Stimulated activated CD8-positive, alpha-beta memory T cell treated with anti-CD3 and anti-CD28 coated beads, Interleukin-4, amount 100 ng/mL, for 24 hours (primary cell): ENCODE measurements at places on chromosomes 6 and 20.
A peak's percentile ranks its signal among the peaks of the same experiment; 100 is the strongest.

DNA sequence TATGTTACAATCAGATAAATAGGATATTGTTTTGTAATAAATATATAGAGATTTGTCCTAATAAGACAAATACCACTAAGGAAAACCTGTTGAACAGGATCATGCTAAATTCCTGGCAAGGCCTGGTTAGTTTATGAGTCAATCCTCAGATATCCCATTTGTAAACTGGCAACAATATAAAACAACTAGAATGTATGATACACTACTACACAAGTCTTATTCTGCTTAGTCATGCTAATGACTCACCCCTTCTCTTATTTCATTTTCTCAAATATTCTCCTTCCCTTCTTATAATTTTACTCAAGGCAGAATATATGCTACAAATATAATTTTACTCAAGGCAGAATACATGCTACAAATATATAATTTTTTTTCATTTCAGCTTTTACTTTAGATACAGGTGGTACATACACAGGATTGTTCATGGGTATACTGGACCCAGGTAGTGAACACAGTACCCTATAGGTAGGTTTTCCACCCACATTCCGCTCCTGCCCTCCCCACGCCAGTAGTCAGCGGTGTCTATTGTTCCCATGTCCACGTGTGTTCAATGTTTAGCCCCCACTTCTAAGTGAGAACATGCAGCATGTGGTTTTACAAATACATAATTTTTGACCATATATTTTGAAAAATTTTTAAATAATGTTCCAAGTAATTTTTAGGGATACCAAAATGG, 6.3 kb downstream of the OSER1 start:
- no peak for DNase-seq

DNA sequence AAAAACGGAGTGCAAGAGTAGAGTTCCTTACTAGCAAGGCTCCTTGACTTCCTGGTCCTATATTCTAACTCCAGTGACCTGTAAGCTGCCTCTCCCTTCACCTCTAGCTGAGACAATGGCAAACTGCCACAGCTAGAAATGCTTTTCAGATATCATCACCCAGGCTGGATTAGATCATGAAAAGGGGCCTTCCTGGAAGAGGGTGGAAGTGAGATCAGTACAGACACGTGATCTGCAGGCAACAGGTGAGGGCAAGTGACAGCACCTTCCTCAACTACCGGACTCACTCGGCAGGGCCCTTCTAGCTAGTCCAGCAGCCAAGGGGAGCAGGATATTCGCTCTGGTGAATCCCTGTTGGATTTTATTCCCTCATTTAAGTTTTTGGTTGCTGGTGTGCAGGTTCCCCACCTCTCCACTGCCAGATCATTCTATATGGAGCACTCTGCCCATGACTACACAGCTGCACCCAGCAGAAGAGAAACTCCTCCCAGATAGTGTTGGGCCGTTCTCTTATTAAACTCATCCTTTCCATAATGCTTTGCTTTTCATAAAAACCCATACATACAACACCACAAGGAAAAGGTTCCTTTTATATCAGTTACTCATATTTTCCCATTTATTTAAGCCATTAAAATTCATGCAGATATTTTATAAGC, 26.4 kb upstream of the FAM83C start:
- DNase-seq = no peak

DNA sequence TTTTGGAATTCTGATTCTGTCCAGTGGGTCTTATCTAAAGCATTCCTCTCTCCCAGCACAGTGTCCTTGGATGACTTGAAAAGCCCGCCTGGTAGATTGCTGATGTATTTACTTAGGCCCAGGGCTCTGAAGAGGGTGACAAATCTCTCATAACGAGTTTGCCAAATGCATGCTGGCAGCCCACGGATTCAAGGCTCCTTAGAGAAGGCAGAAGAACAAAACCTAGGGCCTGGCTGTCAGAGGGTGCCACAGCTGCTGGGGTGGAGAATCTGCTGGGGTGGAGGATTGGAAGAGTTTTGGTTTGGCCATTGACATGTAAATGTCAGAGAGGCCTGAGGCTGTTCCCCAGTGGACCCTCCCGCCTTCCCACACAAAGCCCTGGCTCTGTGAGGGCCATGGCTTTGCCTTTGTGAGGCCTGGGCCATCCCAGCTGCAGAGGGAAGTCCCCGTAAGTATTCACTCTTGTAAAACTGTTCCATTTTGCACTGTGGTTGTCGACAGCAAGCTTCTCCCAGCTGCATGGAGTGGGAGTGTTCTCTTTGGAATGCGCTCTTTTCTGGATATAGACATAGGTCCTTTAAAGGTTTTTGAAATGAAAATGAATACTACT, 50.3 kb downstream of the ANKRD6 start:
- no peak for DNase-seq

GRCh38 chr6:107560657-107561056, 70.7 kb downstream of the SOBP start:
- no peak for DNase-seq

DNA sequence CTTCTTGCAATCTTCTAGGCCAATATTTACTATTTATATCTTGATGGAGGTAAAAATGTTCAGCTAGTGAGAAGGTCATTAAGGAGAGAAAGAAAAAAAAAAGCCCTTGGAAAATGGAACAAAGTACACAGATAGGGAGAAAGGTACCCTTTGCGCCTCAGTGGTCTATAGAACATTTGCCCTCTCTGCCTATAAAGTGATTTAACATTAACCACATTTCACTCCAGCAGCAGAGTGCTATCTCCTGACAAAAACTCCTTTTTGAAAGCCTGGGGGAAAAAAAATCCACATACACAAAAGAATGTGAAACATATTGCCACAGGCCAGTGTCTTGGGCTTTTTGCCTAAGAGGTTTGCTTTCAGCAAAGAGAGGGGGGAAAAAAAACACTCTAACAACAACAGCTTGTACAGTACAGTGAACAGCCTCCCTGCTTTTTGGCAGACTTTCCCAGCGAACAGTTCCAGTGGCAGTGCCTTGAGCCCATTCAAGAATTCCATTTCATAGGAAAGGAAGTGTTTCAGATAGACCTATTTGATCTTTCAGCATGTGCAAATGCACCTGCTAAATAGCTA, 695 bp downstream of the ARHGAP18 start:
- no peak for DNase-seq

DNA sequence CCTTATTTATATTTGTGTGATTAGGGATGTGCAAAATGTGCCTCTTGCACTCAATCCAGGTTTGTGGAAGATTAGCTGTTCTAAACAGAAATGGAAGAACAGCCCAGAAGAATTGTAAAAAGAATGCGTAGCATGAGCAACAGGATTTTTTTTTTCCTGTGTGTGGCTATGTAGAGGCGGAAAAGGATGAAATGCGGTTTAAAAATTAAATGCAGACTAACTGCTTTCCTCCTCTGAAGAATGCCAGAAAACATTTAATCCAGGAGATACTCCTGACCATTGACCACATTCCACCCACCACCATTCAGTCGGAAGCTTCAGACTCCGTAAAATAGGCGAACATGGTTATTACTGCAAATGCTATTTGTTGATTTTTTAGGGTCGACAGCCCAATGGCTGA, 83.4 kb downstream of the BMP6 start:
- DNase-seq = no peak

DNA sequence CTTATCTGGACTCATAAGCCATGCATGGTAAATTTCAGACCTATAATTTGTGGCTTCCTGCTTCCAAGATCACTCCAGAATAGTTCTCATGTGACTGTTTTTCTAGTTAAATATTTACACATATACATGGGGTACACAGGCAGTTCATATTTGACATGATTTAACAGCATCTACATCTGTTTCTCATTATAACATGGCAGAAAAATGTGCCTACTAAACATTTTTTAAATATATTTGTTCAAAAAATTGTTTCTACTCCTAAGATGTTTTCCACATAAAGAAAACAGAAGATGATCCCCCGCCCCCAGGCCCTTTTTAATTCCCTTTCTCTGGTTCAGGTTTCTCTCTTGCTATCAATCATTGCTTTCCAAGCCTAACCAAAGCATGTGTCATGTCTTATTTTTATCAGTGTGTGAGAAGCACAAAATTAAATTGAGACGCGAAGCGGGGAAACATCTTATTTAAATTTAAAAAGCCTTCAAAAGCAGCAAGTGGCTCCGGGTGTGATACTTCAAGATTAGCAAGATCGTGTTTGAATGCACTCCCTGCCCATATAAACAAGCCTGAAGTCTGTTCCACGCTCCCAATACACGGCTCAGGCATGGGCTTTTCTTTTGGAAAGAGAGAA, 37.3 kb downstream of the IPCEF1 start:
- DNase-seq = no peak

DNA sequence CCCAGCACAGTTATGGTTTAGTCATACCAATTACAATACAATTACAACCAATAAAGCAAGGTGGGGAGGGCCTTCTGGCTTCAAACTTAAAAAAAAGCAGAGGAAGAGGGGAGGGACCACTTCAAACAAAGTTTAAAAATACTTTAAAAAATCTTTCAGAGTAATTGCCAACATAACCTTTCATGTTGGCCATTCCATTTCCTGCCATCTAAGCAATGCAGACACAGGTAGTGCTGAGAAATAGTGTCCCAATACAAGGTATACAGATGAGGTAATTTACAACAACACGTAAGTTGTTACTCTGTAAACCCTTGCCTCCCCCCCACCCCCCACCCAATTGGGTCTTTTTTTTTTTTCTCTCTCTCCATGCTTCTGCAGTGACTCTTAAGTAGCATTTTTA, 18.8 kb upstream of the TBC1D20 start:
- no peak for DNase-seq

GRCh38 chr6:100167585-100167984, 173.6 kb upstream of the MCHR2 start:
- DNase-seq = no peak

DNA sequence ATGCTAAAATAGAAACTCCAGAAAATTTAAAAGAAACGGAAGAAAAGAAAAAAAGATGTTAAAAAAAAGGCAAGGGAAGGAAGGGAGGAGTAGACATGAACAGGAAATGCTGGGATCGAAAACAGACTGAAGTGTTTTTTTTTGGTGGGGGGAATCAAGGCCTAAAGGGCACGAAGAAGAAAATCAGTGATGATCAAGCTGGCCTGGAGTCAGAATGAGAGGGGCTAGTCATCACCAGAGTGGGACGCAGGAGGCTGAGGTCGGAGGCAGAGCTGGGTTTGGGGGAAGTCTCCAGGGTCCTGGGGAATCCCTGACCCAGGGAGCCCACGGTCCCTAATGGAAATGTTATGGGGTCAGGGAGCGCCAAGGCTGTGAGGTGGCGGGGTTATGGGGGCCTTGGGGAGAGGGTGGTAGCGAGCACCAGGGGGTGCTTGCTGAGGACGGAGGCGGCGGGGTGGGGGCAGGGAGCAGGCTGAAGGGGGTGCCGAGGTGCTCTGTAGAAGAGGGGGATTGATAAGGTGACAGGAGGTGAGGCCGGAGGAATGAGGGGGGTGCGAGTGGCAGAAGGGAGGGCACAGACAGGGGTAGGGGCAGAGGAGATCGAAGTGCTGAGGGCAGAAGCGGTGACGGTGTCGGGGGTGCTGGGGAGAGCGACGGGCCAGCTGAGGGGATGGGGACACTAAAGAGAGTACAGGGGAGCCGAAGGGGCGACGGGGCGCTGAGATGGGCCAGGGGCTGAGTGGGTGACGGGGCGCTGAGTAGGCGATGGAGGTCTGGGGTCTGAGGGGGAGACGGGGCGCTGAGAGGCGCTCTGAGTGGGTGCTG, 684 bp downstream of the ZNFX1 start:
- DNase-seq = peak; percentile 37

DNA sequence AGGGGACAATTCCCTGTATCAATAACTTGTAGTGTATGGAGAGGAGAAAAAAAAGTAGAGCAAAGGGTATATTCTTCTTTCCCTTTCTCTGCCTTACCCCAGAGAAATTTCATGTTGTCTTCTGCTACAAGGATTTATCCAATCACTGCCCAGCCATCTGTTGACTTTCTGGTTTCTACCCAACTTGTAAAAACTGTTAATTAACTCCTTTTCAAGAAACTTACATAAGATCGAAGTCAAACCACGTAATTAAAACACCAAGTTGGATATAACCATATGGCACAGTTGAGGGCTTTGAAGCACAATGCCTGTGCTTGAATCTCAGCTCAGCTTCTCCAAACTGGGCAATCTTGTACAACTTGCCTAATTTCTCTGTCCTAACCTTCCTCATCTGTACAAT, 99.5 kb downstream of the MAN1A1 start:
- no peak for DNase-seq

DNA sequence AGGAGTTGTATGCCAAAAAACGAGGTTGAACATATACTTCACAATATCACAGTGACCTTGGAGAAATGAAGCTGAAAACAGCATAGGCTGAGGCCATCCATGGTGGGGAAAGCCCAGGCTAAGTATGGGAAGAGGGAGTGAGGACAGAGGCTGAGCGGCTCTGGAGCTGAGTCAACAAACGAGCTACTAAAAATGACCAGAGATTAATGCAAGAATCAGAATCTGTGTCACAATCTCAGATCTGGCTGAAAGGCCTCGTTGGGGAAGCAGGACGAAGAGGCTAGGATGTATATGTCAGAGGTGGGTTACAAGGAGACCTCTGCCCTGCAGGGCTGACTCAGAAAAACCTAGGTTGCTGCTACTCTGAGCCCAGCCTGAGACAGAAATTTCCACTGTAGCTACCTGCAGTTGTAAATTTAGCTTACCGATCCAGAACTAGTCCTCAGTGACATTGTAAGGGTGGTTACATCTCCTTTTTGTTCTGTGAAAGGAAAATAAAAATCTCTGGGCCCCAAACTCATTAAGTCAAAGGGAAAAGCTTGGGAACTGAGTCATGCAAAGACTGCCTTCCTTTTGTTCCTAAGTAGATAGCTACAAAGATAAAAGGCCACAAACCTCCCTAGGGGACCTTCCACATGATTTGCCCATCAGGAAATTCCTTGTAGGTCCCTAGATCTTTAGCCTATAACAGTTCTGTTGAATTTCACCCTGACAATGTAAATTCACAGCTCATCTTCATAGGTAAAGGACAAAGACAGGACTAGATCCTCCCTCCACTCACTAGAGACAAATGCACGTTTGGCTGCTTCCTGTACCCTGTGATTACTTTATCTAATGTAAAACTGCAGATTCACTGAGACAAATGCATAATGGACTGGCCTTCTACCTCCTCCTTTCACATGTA, 8.5 kb upstream of the TUBB2A start:
- DNase-seq = no peak

GRCh38 chr6:36327226-36327918, 9.3 kb downstream of the BNIP5 start:
- DNase-seq = no peak

- no peak for DNase-seq
Observed at GRCh38 chr6:160156842-160157241, 35.2 kb downstream of the SLC22A1 start.
